T-helper 1 cell (primary cell): ENCODE measurements at places on chromosomes 1 and 21.

DNA sequence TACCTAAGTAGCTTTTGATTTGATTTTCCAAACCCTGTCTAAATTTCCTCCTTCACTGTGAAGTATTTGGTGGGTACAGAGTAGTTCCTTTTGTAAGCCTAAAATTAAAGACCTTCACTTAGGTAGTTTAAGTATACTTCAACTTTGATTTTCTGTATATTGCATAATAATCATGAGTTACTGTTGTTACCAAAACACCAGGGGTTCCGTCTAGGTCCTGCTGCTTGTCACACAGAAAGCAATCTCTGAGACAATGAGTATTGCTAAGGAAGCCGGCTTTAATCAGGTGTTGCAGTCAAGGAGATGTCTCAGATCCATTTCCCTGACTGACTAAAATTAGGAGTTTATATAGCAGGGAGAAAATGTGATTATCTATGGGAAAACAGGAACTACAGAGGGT lies 15.3 kb downstream of the RPS6KC1 start:
- DNase-seq: no peak

GRCh38 chr1:7478809-7479499 lies 292.1 kb upstream of the VAMP3 start:
- no peak for DNase-seq

- no peak for DNase-seq
Measured at GRCh38 chr1:150366416-150367296, 2.7 kb downstream of the RPRD2 start.

- no peak for DNase-seq
Measured at GRCh38 chr1:25898223-25899015, 7.8 kb downstream of the STMN1 start.

DNA sequence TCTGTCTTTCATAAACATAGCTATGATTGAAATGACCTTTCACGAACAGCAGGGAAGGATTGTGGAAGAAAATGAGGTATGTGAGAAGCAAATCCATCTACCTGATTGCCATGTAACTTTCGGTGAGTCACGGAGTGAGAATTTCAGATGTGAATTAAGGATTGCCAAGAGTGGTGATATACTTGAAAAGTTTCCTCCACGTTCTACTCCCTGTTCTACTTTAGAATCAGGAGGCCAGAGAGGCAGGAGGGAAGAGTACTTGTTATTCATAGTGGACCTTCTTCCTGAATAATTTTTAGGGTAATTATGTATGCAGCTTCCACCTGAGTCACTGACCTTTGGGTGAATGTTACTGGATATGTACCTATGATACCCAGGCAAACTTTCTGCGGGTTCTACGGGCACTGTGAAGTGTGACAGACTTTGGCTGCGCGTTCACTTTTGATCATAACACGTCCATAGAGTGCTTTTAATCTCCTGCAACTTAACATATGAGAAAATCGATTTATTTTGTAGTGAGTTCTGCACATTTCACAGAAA lies 2.6 kb upstream of the KCNE1 start:
- DNase-seq: no peak

DNA sequence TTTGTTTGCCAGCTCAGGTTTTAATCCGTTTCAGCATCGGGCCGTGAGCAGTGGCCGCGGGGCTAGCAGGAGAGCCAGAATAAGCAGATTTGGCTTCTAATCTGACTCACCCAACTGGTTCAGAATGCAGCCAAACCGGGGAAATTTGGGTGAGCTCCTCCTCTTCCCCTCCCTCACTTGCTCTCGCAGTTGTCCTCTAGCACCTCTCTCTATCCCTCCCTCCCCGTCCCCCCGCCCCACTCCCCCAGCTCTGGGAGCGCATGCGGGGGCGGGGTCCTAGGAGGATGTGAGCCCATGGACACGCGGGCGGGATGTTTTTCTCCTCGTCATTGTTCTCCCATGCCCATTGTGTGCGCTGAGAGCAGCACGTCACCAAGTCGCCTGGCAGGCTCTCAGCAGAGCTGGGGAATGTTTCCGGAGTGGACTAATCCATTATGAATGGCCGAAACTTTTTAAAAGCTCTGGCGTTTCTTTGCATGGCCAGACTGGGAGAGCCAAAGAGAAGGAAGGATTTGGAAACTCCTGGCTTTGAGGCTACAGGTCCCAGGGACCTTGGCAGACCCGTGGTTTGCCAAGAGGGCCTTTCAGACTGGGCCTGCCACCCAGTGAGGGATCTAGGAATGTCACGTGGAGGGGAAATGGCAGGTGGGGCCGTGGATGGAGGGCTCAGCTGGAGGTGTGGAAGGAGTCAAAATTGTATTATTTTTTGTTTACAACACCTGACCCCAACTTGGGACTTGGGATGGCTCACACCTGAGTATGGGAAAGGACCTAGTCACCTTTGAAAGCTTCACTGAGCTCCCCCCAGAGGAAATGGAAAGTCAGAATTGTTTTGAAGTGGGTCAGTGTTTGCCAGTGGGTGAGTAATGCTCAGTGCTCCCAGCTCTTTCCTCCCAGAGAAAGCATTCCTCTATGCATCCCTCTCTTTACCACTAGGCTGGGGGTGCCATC lies 39.2 kb downstream of the CDK18 start:
- DNase-seq: no peak

DNA sequence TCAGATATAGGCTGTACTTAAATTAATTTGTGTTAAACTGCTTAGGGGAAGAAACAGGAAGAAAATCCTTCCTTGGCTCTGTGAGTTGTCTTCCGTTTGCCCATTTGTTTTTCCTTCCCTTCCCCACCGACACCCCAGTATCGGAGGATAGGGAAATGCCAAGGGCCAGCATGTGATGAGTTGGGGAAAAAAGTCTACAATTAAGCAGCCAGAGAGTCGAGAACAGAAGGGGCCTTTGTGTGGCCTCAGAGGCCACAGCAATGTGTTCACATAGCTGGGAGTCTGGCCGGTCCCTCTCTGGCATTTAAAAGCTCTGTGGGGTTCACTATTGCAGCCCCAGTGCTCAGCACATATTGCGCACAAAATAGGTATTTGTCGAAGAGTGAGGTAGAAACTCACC lies 489.3 kb downstream of the MATN1 start:
- DNase-seq: no peak

- DNase-seq: no peak
Measured at GRCh38 chr21:39852021-39852721, 15.1 kb upstream of the PCP4 start.

GRCh38 chr1:239367196-239367810 lies 19.1 kb upstream of the CHRM3 start:
- no peak for DNase-seq

DNA sequence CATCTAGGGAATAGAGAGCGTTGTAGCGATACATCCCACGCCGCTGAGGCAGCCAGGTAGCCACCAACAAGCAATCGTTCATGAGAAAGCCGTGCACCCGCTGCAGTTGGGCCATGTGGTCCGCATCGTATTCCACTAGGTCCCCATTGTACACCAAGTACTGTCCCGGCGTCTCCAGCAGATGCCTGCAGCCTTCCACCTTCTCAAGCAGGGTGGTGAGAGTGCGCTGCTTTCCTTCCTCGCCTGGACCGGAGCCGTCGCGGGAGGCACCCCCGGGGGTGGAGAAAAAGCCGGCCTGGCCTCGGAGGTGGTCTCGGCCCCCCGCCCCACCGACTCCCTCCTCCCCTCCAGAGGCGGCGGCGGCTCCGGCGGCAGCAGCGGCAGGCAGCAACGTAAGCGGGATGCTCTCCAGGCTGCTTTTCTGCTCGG lies 595 bp downstream of the EXOC8 start:
- peak; percentile 49 for DNase-seq

DNA sequence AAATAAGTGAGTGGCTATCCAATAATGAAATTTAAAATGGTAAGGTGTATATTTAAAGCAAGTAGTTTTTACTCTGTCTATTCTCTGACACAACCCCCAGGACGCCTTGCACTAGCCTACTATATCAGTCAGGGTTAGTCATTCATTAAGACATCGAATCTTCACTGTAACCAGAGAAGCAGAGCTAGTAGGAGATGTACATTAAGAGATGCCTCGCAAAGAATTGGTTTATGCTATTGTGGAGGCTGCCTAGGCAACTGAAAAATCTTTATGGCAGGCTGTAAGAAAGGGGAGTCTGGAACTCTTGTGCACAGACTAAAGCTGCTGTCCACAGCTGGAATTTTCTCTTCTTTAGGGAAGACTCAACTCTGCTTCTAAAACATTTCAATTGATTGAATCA lies 28.8 kb downstream of the NTNG1 start:
- DNase-seq: no peak

- DNase-seq: no peak
Measured at GRCh38 chr1:68346188-68346808, 103.5 kb downstream of the RPE65 start.

GRCh38 chr1:110196917-110197765 lies 13.0 kb upstream of the KCNC4 start:
- peak; percentile 40 for DNase-seq

DNA sequence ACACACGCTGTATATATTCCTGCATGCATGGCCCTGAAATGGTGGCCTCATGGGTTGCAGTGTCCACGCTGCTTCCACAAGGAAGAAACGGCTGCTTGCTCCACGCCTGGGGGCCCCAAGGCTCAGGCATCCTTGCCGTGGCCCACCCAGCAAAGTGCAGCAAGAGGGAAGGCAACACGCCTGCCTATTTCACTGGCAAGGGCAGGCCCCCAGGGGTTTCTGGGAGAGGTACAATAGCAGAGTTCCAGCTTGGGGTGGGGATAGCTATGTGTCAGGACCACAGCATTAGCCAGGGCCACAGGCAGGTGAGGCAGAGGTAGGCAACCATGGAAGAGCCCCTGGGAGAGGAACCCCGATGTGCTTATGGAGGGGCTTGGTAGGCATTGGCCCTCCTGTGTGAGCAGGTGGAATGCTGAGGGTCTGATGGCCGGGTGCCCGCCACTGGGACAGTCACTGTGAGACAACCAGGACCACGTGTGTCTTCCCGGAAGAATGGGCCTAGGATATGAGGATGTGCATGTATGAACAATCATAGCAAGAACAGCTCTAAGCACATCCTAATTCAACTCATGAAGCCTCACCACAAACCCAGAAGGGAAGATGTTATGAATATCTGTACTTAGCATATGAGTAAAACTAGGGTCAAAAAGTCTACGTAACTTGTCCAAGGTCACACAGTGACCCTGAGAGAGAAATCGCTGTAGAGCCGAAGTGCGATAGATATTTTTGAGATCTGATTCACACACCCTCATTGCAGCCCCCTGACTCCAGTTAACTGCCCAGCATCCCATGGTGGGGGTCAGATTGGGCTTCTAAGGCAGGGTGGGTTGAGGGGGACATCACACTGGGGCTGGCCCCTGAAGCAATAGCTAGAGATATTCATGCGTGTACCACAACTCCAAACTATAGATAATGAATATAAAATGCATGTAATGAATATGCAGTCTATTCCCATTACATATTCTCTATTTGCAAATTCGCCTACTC lies 11.8 kb downstream of the TFF2 start:
- DNase-seq: no peak

GRCh38 chr1:109993885-109994284 lies 9.3 kb downstream of the AHCYL1 start:
- no peak for DNase-seq

DNA sequence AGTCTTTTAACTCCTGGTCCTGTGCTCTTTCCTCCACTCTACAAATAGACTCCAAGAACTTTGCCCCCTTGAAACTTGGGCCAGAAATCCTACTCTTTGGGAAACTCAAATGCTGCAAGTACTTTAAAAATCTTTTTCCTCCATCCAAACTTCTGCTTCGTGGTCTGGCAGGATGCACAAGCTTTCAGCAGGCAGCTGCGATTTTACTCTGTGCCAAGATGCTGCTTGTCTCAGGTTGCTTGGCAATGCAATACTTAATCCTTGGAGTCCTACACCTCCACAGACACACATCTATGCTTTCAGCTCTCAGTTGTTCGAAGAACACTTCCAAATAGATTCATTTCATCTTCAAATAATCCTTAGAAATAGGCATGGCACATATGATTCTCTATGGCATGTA lies 435.3 kb upstream of the USP24 start:
- no peak for DNase-seq

- DNase-seq: no peak
Measured at GRCh38 chr1:42684139-42684538, 1.9 kb downstream of the YBX1 start.

DNA sequence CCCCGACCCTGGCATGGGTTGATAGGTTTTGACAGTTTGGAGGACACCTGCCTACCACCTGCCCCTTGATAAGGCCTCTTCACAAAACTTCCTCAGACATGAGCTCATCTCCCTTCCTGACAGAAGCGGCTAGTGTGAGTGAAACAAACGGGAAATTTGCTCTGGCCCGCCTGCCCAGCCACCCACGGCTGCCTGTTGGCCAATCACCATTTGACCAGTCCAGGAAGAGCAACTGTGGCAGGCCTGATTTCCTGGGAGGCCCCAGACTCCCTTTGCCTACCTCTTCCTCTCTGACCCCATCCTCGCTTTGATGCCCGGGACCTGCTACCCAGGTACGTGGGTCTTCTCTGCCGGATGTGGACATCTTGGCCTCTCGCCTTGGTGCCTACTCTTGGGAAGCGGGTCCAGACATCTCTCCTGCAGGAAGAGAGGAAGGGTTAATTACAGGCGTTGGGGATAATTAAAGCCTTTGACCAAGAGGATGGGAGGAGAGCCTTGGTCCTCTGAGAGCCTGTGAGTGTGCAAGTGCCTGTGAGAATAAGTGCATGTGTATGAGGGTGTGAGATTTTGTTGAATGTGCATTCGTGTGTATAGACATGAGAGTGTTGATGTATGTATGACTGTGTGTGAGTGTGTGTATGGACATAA lies 1.1 kb upstream of the EPHA2 start:
- DNase-seq: no peak

- DNase-seq: no peak
Measured at GRCh38 chr1:151549199-151549598, 9.1 kb downstream of the TUFT1 start.

- DNase-seq: no peak
Measured at GRCh38 chr1:110541906-110542395, 23.0 kb upstream of the KCNA10 start.

DNA sequence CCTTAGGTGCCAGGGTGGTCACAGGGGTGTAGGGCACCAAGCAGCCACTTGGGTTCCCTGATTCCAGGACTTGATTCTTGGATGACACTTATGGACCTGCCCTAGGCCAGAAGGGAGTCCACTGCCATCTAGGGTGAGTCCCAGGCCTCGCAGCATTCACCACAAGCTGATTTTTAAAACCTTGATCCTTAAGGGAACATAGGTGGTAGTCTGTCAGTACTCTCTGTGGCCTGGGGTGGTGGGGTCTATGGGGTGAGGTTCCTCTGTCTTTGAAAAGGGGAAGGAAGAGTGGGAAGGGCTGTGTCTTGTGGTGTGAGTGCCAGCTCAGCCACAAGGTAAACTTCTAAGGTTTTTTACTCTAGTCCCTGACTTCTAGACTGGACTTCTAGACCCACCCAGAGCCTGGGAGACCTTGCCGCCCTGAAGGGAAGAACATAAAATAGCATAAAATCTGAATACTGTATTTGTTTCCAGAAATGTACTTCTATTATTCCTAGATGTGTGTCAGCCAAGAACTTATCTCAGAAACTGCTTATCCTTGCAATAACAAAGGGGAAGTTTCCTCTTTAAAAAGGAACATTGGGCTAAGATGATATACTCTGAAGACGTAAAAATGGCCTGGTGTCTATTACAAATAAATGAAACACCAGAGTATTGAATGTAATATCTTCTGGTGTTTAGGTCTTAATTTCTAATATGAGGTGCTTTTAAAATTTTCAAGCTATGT lies 757.3 kb downstream of the LTN1 start:
- DNase-seq: no peak

- DNase-seq: no peak
Measured at GRCh38 chr1:42379794-42380585, 602 bp upstream of the RIMKLA start.

GRCh38 chr1:32954168-32954567 lies 10.4 kb downstream of the RNF19B start:
- DNase-seq: no peak

- no peak for DNase-seq
Measured at GRCh38 chr1:231161667-231162296, at the start of gene TRIM67. TSS of gene TRIM67 (plus strand) at chr1:231162058. CDS start at chr1:231162970, 912 bp downstream.

GRCh38 chr1:94874423-94874822 lies 52.5 kb downstream of the CNN3 start:
- DNase-seq: no peak
